NCI-H2029 treated with DMSO at 0.1 percent for 48 hours (cell line): ENCODE measurements at places on chromosomes 2 and 18.

- no peak for DNase-seq
These were observed 83.2 kb downstream of the BCL2 start for GRCh38 chr18:63236406-63236805.

- DNase-seq: no peak
These were observed 3.3 kb upstream of the ACADL start for GRCh38 chr2:210228586-210228985.

- DNase-seq: no peak
These were observed 36.1 kb upstream of the LYPD6B start for GRCh38 chr2:149002378-149002890.

GRCh38 chr2:138012082-138012481 lies 47.8 kb downstream of the HNMT start:
- DNase-seq: no peak

DNA sequence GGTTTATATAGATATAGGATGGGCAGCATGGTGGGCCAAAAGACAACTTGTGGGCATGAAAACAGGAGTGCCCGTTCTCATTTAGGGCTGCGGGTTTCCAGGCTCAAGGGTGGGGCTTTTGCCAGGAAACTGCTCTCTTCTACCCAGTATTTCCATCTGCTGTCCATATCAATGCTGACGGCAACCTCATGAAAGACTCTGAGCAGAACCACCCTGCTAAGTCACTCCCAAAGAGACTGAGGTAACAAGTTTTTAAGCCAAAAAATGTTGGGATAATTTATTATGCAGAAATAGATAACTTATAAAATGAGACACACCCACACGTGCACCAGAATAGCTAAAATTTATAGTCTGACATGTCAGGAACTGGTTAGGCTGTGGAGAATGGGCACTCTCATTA lies 36.1 kb upstream of the MPPE1 start:
- no peak for DNase-seq

DNA sequence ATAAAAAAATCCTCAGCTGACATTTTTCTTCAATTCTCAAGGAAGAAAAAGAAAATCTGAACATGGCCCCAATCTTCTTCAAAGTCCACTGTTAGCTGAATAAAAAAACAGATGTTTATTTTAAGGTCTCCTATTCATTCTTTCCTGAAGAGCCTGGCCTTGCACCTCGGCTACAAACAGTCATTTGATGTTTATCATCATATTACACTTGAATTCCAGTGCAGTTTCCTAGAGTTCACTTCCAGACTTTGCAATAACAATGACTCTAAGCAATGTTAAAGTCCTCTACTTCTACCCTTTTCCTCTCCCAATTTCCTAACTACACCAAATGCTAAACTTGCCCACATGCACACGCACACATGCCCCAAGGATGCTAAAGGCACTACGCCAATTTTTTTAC lies 70.1 kb downstream of the NOL10 start:
- DNase-seq: no peak
